ENCODE measurements at places on chromosomes 3 and 15.

GRCh38 chr15:59632714-59633113 is 21.1 kb downstream of the GCNT3 start:
- DNase-seq, result no peak

DNA sequence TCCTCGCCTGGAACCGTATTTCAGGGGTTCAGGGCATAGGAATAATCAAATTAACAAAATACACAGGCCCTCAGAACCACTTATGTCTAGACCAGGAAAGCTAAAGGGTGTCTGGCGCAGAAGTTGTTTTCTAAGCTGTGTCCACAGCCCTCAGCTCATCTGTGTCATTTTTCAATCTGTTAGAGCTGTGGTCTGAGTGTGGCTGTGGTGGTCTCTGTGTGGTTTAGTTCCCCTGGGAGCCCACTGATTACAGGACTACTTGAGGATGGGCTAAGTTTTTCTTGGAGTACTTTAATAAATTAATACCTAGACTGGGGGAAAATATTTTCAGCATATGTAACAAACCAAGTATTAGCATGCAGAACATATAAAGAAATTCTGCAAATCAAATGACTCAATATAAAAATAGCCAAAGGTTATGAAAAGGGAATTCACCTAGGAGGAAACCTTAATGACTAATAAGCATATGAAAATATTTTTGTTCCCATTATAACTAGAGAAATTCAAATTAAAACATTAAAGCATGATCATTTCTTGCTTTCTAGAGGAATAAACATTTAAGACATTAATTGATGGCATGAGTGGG is 186.3 kb downstream of the SATB1 start:
- DNase-seq, result no peak

DNA sequence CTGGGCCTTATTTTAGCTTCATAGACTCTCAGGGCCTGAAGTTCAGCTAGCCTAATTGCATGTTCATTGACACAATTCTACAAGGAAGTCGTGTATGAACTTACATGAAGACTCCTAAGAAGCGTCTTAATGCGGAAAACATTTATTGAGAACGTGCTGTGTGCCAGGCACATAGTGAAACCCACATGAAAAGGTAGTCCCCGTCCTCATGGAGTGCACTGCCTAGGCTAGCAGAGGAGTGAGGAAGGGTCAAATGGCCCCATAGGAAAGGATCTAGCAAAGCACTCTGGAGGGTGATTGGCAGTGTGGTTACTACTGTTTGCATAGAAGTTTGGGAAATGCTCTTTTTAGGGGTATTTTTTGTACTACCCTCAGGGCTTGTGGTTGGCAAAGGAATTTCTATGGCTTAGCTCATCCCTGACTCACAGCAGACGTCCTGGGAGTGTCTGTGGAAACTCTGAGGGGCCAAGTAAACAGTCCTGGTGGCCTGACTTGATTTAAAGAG is 854 bp upstream of the NPTN start:
- DNase-seq, result no peak

GRCh38 chr3:12992629-12993516 is 80.4 kb downstream of the IQSEC1 start:
- no peak for DNase-seq

GRCh38 chr3:38577371-38578080 is 72.0 kb downstream of the SCN5A start:
- DNase-seq, result no peak

GRCh38 chr3:194277104-194277785 is 73.9 kb downstream of the CPN2 start:
- no peak for DNase-seq

DNA sequence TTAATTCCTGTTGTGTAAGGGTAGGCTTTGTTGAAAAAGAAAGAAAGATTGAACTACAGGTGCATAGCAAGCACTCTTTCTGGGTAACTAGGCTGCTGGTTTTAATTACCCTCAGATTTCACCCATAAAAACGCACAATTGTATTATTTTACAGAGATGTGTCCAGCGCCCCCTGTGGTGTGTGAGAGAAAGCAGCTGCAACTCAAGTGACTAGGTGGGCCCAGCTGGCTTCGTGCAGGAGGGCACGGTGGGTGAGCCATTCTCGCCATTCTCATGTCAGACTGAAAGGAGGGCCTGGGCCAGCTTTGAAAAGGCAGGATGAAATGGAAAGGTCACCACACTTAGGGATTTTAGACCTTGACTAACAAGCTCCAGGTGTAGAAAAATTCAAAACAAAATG is 122.6 kb downstream of the LRIG1 start:
- DNase-seq, result no peak

DNA sequence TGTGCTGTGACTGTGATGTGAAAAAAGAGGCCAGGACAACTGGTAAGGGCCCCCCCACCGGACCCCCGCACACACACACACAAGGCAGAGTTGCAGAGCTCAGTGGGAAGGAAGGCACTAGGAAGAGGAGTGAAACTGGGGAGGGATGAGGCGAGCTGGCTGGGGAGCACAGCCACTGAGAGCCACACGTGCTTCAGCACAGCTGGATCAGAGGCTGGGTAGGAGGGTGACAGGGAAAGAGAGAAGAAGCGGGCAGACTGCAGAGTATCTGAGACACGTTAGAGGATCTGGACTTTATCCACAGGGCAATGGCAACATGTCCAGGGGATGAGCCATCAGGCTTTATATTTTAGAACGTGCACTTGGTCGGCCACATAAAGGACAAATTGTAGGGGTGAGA is 38.0 kb upstream of the TKT start:
- DNase-seq, result no peak

- no peak for DNase-seq
These were observed 63.4 kb downstream of the ARHGEF26 start for GRCh38 chr3:154184582-154184981.

GRCh38 chr3:152021951-152022461 is 148.6 kb downstream of the SUCNR1 start:
- DNase-seq, result no peak

DNA sequence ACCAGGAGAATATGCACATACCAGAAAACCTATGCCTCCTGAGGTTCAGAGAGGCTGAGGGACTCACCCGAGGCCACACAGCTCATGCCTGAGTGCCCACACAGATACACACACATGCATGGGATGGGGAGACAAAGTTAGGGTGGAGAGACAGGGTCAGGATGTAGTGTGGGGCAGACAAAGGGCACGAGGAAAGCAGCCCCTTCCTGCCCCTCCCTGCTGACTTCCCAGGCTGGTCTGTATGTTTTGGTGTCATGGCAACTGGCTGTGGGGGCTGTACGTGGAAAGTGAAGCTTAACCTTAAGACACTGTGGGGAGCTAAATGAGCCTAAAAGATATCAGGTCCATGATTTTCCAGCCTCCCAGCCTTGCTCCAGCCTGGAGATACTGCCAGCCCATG is 57.8 kb downstream of the EPHB3 start:
- no peak for DNase-seq

DNA sequence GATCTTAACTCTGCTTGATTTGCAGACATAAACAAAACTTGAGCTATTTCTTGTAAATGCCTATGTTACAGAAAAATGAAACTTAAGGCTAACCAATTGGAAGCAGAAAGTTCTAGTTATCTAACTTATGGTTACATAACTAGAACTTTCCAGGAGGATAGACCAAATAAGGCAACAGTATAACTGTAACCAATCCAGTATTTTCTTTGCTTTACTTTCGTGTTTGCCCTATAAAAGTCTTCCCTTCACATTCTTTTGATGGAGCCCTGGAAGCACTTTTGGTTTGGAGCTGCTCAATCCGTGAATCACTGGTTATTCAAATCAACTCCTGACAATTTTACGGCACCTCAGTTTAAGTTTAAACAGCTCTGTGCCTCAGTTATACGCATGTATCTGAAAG is 164.6 kb downstream of the SUCLG2 start:
- DNase-seq, result no peak

GRCh38 chr15:59401824-59402569 is 29.3 kb upstream of the MYO1E start:
- DNase-seq, result no peak

GRCh38 chr15:25987638-25988037 is 124.5 kb upstream of the ATP10A start:
- no peak for DNase-seq

GRCh38 chr15:92107510-92107909 is 254.0 kb downstream of the SLCO3A1 start:
- DNase-seq, result no peak

GRCh38 chr3:171967137-171967783 is 72.1 kb upstream of the FNDC3B start:
- DNase-seq, result no peak

GRCh38 chr15:49625460-49626036 is 4.7 kb downstream of the DTWD1 start:
- no peak for DNase-seq

GRCh38 chr3:49992326-49992725 is 52.4 kb downstream of the RBM6 start:
- DNase-seq, result no peak

- peak; percentile 48 for DNase-seq
These were observed 1.3 kb downstream of the GNAT1 start for GRCh38 chr3:50192689-50193141.

- DNase-seq, result no peak
These were observed 297.9 kb downstream of the RYR3 start for GRCh38 chr15:33608714-33609113.

DNA sequence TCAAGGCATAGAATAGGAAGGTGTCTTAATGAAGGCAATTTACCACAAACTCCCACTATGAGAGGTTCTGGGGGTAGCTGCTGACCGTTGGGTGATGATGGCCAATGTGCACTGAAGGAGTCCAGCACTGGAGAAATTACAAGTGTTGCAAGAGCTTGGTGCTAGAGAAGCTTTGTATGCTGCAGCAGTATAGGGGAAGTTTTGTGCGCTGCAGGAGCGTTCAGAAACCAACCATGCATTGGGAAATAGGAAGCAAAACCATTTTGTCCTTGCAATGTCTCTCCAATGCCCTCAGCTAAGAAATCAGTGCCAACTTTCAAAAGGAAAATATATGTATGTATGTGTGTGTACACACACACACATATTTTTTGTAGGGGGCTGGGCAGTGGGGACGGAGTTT is 441.6 kb upstream of the NAALADL2 start:
- no peak for DNase-seq

DNA sequence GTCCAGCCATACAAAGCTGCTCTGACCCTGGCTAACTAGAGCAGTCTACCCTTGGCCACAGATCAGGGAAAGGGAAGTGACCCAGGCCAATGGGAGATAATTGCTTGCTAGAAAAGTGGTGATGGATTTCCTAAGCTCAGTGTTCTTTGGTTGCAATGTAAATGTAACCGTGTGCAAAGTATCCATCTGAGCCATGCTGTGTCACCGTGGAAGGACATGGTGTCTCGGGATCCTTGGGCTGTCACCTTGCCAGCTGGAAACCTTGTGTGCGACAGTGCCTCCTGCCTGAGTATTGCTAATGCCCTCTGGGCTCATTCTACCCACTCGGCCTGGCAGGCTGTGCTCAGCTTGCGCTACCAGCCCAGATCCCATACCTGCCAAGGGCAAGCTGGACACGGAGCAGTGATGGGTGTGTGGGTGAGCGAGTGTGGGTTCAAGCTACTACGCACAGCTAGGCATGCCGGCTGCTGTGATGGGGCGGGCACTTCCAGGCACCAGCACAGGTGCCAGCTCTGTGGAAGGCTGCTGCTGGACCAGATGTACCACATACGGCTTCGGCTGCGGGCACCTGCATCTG is 10.7 kb upstream of the SIAH2 start:
- no peak for DNase-seq

DNA sequence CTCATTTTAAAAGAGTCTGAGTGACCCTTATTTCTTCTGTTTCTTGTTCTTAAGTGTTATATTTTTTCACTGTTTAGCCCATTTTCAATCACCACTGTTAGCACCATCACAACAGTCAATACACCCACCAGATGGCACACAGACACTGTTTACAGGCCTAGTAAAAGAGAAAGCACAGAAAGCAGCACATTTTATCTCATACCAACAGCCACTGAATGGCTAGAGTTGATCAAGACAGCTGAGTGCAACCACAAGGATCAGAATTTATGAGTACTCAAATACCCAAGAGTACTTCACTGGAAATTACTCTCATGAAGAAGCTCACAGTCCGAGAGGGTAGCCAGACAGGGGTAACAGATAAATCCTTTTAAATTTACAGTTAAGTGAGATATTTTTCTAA is 127.0 kb downstream of the TFDP2 start:
- peak; percentile 3 for DNase-seq

GRCh38 chr3:57942872-57943283 is 65.3 kb upstream of the FLNB start:
- no peak for DNase-seq

- DNase-seq, result no peak
These were observed 32.6 kb downstream of the PRKCD start for GRCh38 chr3:53193466-53194209.

DNA sequence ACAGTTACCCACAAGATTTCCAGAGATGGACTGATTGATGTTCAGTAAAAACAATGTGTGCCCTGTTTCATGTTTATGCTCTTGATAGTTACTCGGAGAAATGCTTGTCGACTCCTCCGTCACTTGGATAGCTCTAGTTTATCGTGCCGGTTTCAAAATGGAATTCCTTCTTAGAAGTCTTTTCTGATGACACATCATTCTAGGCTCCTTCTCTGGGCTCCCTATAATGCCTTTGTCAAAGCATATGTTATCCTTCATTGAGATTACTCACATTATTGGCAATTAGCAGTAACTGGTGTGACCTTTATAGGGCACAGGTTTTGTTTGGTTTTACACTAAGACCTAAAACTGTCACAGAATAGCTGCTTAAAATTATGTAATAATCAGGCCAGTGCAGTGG is 201.8 kb downstream of the CNTN6 start:
- no peak for DNase-seq

DNA sequence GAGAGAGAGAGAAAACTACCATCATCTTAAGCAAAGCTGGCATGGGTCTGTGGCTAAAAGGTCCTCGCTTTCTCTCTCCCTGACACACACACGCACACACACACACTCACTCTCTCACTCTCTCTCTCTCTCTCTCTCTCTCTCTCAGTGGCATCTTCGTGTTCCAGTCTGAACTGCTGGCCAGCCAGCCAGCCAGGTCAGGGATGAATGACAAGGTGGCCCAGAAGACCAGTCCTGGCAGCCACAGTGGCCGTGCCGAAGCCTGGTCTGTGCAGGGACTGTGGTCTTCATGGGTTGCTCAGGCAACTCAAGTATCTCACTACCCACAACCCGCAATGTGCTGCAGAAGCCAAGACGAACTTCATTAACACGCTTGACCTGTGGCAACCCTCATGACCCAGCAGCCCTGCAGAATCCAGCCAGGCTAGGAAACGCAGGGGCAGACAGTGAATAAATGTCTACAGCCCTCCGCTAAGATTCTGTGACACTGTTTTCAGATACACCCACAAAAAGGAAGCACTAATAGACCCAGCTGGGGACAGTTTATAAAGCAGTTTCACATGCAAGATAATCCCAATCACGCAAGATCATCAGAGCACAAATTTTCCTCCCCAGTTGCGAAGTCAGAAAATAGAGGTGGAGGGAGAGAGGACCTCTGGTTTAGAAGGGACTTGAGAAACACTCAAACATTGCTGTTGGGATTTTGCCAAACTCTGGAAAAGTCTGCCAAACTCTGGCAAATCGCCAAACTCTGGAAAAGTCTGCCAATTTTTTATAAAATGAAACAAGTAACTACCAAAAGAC is 66.4 kb downstream of the XXYLT1 start:
- DNase-seq, result no peak

Measured in NCI-H187 (cell line).